ENCODE measurements at places on chromosomes 5 and 9.

- no peaks in the 10 kb centered on the region for H3K36me3 ChIP-seq
- H3K27ac ChIP-seq: no peak overlapping the region
- peaks cover 8% of the 10 kb centered on the region for H3K4me1 ChIP-seq
- peak; percentile 74 for DNase-seq
- peaks cover 45% of the 10 kb centered on the region for H3K27me3 ChIP-seq
Observed at GRCh38 chr5:175059687-175060211, 335.4 kb downstream of the MSX2 start.

GRCh38 chr5:55568654-55569512, 34.1 kb upstream of the PLPP1 start:
- no peaks in the 10 kb centered on the region for H3K36me3 ChIP-seq
- no peaks in the 10 kb centered on the region for H3K27me3 ChIP-seq
- peaks cover 12% of the 10 kb centered on the region for H3K4me1 ChIP-seq
- H3K27ac ChIP-seq: no peak overlapping the region

GRCh38 chr5:155728857-155729683, 597.9 kb upstream of the SGCD start:
- H3K4me1 ChIP-seq: peaks cover 9% of the 10 kb centered on the region
- peak overlapping the region; percentile 85 for H3K4me3 ChIP-seq
- no peaks in the 10 kb centered on the region for H3K36me3 ChIP-seq
- peaks cover 89% of the 10 kb centered on the region for H3K27me3 ChIP-seq
- no peak overlapping the region for H3K27ac ChIP-seq
- no peak for DNase-seq

DNA sequence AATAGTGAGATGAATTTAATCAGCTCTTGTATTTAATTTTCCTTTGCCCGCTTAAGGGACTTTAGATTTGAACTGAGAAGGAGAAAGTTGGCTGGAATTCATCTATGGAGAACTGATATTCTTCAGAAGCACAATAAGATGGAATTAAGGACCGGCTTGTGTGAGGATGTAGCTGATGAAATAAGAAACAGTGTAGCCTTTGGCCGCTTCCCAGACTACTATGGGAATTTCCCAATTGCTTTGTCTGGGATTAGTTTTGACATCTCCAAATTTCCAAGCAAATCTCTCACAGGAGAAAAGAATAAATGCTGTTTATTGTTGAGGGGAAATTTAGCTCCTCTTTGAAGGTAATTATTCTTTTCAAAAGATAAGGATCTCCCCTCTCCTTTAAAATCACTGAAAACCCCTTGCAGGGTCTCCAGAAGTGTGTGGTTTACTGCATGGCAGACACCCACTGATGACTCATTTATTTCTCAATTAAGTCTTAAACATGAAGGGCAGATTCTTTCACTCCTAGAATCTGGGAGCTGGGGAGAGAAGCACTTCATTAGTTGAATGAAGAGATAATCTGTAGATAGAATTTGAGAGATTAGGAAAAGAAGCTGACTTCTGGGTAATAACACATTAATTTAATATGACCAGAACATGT, 606.5 kb upstream of the ADAMTS16 start:
- H3K4me1 ChIP-seq: peaks cover 10% of the 10 kb centered on the region
- no peaks in the 10 kb centered on the region for H3K36me3 ChIP-seq
- H3K4me3 ChIP-seq: no peak overlapping the region
- no peak for DNase-seq
- H3K27me3 ChIP-seq: peaks cover 14% of the 10 kb centered on the region

- peak overlapping the region; percentile 20 for H3K27ac ChIP-seq
- peaks cover 37% of the 10 kb centered on the region for H3K27me3 ChIP-seq
- peaks cover 39% of the 10 kb centered on the region for H3K4me1 ChIP-seq
- peak; percentile 11 for DNase-seq
Observed at GRCh38 chr9:91946653-91947488, 3.2 kb downstream of the ROR2 start.

GRCh38 chr9:3035579-3036332, 191.9 kb upstream of the PUM3 start:
- H3K27ac ChIP-seq: no peak overlapping the region
- DNase-seq: no peak
- peaks cover 1% of the 10 kb centered on the region for H3K4me1 ChIP-seq
- no peaks in the 10 kb centered on the region for H3K36me3 ChIP-seq

DNA sequence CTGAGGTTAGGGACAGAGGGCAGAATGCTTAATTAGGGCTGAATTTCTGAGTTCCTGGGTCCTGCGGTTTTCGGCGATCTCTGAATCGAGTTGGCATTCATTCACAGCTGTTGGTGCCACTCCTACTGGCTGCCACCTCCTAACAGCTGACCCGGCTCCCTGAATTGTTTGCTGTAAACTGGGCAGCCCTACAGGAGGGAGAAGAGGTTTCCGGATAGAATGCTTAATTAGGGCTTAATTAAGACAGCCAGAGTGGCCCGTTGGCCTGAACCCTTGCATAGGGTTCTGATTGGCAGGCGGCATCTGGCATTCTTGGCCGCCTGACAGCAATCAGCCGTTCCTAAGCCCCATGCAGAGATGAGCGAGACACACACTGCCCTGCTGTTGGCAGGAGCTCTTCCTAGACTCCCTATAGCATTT, 25.7 kb downstream of the FRMPD1 start:
- no peaks in the 10 kb centered on the region for H3K4me1 ChIP-seq
- H3K36me3 ChIP-seq: no peaks in the 10 kb centered on the region
- no peak for DNase-seq
- no peak overlapping the region for H3K4me3 ChIP-seq

GRCh38 chr5:79333852-79334557, 98.1 kb downstream of the JMY start:
- peaks cover 7% of the 10 kb centered on the region for H3K36me3 ChIP-seq
- H3K4me1 ChIP-seq: no peaks in the 10 kb centered on the region
- no peaks in the 10 kb centered on the region for H3K27me3 ChIP-seq
- H3K4me3 ChIP-seq: no peak overlapping the region
- no peak overlapping the region for H3K27ac ChIP-seq

GRCh38 chr5:124592891-124593290, 153.5 kb downstream of the ZNF608 start:
- H3K36me3 ChIP-seq: peaks cover 8% of the 10 kb centered on the region
- H3K27me3 ChIP-seq: peaks cover 8% of the 10 kb centered on the region
- no peak overlapping the region for H3K4me3 ChIP-seq

DNA sequence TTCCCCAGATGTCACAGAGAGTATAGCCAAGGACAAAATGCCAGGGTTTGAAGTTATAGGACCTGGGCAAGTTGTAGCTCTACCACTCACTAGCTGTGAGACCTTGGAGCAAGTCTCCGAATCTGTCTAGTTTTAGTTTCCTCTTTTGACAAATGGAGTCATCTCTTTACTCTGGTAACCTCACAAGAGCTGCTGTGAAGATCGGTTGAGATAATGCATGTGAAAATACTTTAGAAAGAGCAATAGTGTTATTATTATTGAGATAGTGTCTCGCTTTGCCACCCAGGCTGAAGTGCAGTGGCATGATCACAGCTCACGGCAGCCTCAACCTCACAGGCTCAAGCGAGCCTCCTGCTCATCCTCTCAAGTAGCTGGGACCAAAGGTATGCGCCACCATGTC, 117.9 kb upstream of the NR5A1 start:
- H3K4me3 ChIP-seq: no peak overlapping the region
- no peak overlapping the region for H3K27ac ChIP-seq
- no peaks in the 10 kb centered on the region for H3K36me3 ChIP-seq

GRCh38 chr9:112341730-112342129, 8.3 kb upstream of the PTBP3 start:
- H3K36me3 ChIP-seq: no peaks in the 10 kb centered on the region
- DNase-seq: no peak
- peaks cover 4% of the 10 kb centered on the region for H3K4me1 ChIP-seq
- no peak overlapping the region for H3K4me3 ChIP-seq
- H3K27me3 ChIP-seq: no peaks in the 10 kb centered on the region

GRCh38 chr5:59094864-59095263, 512.0 kb downstream of the RAB3C start:
- no peaks in the 10 kb centered on the region for H3K27me3 ChIP-seq
- peaks cover 12% of the 10 kb centered on the region for H3K36me3 ChIP-seq
- H3K4me3 ChIP-seq: no peak overlapping the region
- H3K27ac ChIP-seq: no peak overlapping the region
- DNase-seq: no peak
- H3K4me1 ChIP-seq: peaks cover 41% of the 10 kb centered on the region

- H3K4me1 ChIP-seq: peaks cover 8% of the 10 kb centered on the region
- H3K4me3 ChIP-seq: no peak overlapping the region
- DNase-seq: no peak
Observed at GRCh38 chr5:33817301-33817700, 74.5 kb downstream of the ADAMTS12 start.

GRCh38 chr5:113039229-113039933, 62.8 kb downstream of the DCP2 start:
- peak; percentile 40 for DNase-seq
- H3K4me1 ChIP-seq: peaks cover 7% of the 10 kb centered on the region
- no peak overlapping the region for H3K27ac ChIP-seq
- H3K36me3 ChIP-seq: peaks cover 11% of the 10 kb centered on the region
- H3K27me3 ChIP-seq: no peaks in the 10 kb centered on the region

DNA sequence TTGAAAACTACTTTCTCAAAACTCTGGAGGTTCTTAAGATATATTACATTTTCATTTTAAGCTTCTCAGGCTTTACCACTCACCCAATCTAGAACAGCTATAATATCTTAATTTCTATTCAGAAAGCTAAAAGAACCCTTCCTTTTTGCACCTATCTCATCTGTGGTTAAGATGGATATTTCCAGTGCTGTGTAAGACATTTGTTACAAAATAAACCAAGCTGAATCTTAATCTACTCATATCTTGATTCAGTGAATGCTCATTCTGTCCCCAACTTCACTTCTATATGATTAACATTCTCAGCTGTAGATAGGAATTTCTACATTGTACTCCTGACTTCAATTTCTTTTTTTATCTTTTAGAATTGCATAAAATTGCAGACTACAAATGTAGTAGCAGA, 15.0 kb downstream of the ABHD17B start:
- no peak for DNase-seq

DNA sequence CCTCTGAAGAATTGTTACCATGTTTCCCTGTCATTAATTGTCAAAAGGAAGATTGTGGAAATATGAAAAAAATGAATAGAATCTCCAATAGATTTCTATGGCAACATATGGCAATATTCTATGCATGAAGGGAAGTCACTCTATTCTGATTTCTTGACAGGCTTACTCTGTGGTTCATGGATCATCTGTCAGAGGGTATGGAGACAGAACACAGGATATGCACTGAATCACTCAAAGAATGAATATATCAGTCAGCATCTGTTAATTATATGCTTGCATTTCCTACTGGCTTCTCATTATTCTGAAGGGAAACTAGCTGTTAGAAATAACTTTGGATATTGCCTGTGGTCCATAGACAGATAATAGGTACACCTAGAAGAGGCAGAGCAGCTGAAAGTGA, 918.9 kb downstream of the DTWD2 start:
- H3K36me3 ChIP-seq: no peaks in the 10 kb centered on the region
- no peaks in the 10 kb centered on the region for H3K4me1 ChIP-seq
- no peaks in the 10 kb centered on the region for H3K27me3 ChIP-seq
- no peak overlapping the region for H3K4me3 ChIP-seq
- no peak overlapping the region for H3K27ac ChIP-seq

All from type B pancreatic cell (in vitro differentiated cells).